NCI-H1092 (cell line): ENCODE measurements at places on chromosomes 3 and 15.

- DNase-seq: no peak
Measured at GRCh38 chr3:165133188-165133899, 55.0 kb upstream of the SI start.

- DNase-seq: no peak
Measured at GRCh38 chr15:49492151-49492550, 69.1 kb downstream of the FGF7 start.

DNA sequence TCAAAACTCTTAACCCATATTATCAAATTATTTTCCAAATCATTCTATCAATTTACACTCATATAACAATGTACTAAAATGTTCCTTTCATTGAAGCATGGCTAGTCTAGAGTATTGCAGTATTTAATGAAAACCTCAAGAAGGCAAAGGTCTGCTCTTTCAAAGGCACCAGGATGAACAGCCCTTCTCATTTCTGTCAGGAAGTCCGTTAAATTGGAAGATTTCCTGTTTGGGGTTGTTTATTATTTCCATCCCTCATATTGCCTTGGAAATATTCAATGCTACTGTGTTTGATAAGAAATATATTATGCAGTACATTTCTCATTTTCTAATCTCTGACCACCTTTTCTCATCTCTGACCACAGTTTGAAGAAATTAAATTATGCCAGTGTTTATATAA lies 25.1 kb downstream of the ACKR4 start:
- no peak for DNase-seq

DNA sequence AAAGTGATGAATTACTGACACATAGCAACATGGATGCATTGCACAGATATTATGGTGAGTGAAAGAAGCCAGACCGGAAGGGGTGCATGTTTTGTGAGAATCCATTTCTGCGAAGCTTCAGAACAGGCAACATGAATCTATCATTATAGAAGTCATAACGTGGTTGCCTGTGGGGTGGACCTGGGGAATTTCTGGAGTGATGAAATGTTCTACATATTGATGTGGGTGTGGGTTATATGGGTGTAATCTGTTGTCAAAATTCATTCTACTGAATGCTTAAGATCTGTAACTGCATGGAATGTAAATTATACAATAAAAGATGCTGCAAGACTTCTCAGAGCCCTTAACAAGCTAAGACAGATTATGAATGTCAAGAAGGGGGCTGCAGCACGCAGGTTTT lies 25.2 kb upstream of the TSPAN3 start:
- DNase-seq: no peak

GRCh38 chr3:146262371-146263110 lies 11.6 kb upstream of the PLSCR4 start:
- no peak for DNase-seq

DNA sequence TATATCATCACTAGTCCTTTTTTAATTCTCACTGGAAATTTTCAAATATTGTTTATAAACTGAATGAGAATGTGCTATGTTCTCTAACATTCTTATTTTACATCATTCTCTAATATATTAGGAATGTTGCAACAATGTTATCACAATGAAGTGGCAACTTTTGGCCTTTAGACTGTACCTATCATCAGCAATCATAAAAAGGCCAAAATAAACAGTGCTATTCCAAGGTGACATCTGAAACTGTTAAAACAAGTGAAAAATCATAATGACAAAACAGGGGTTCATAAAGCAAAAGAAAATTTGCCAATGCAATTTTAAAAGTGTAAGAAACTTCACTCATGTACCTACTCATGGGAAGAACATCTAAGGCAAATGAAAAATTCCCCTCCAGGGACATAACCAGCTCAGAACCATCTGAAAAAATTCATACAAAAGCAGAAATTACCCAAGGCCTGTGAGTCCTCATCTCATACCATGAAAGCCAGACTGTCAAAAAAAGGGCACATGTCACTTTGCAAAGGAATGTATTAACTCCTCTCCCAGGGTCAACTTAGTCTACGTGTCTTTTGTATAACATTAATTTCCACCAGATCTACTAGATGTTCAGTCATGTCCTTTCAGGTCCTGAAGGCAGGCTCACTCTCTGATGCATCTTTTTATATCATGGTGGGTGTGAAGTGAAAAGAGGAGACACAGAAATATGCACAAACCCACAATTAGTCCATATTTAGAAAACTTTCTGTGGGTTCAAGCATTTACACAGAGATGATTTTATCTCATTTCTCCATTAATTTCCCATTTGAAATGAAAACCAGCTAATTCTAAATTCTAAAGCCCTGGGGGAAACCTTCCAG lies 211.9 kb downstream of the CBLB start:
- no peak for DNase-seq

- no peak for DNase-seq
Measured at GRCh38 chr3:187810021-187810446, 64.8 kb upstream of the BCL6 start.
